ENCODE measurements at places on chromosomes 13 and 19.

GRCh38 chr19:954272-954671 lies 28.4 kb downstream of the ARID3A start:
- DNase-seq = no peak

DNA sequence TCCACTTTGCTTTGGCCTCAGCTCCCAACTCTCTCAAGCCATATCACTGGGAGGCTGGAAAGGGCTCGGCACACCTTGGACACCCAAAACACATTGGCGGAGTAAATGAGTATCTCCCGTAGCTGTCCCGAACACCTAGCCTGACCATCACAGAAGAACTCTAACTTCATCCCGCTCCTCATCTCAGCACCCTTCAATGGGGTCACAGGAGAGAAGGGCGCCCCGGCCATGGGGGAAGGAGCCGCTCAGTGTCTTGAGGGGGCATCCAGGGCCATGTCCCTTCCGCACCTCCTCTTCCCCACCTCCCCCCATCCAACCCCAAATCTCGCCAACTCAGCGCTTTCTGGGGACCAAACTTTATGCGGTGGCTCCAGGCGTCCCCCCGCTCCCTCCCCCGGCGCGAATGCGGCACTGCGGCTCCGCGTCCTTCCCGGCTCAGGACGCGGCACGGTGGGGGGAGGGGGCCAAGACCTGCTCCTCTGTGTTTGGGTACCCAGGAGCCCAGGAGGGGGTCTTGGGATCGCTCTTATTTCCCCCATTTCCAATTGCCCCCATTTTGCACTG lies 3.0 kb downstream of the KCNC3 start:
- DNase-seq = no peak

GRCh38 chr13:106151056-106151699 lies 384.3 kb downstream of the EFNB2 start:
- no peak for DNase-seq

- DNase-seq = no peak
Measured at GRCh38 chr13:96090240-96091101, 564 bp downstream of the HS6ST3 start.

DNA sequence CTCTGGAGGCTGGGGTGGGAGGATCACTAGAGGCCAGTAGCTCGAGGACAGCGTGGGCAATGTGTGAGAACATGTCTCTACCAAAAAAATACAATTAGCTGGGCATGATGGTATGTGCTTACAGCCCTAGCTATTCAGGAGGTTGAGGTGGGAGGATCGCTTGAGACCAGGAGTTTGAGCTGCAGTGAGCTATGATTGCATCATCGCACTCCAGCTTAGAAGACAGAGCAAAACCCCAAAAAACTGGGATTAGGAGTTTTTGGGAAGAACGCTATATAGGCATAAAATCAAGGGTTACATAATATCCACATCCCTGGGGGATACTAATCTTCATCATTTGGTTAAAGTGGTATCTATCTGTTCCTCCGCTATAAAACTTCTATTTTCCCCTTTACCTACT lies 155.5 kb downstream of the CACNA1A start:
- no peak for DNase-seq

DNA sequence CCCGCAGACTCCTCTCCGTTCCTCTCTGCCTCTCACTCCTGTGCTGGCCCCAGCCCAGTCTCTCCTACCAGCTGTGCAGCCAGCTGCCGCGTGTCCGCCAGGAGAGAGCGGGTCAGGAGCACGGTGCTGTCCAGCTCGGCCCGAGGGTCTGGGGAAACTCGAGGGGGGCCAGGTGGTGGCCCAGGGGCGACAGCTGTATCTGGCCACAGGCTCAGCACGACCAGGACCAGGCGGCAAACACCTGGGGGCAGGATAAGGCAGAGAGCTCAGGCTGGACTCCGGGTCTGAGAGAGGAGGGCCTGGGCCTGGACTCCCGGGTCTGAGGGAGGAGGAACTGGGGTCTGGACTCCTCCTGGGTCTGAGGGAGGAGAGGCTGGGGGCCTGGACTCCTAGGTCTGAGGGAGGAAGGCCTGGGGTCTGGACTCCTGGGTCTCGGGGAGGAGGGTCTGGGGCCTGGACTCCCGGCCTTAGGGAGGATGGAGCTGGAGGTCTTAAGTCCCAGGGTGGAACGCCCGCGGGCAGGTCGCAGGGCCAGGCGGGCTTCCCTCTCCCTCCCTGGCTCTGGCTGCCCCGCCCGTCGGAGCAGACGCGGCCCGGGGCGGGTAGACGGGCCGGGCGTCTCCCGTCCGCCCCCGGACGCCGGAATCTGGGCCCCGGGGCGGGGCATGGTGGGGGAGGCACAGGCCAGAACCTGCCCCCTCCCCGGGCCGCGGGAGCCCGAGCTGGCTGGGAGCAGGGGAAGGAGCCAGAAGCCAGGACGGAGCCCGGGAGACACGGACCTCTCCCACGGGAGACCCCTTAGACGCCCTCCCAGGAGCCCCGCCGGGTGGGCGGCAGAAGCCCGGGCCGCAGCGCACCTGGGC lies 1.3 kb downstream of the IL11 start:
- DNase-seq = no peak

- DNase-seq = no peak
Measured at GRCh38 chr19:28244966-28245365, 968.0 kb downstream of the UQCRFS1 start.

DNA sequence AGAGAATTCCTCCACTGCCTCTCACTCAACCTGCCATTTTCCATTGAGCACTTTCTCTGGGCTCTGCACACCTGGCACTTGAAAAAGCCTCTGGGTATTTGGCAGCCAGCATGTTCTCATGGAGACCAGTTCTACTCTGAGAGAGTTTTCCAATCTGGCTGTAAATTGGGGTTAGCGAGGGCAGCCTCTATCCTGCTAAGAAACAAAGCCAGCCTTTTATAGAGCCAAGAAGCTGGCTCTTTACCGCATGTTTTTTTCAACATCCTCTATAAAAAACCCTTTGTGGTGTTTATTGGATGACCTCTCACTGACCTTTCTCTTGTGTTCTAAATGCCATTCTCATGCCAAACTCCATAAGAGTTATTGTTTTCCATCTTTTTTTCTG lies 52.6 kb upstream of the RCBTB2 start:
- no peak for DNase-seq

All from cortex of kidney (tissue), 1 donor.